Stimulated activated CD8-positive, alpha-beta memory T cell treated with anti-CD3 and anti-CD28 coated beads, Interleukin-2, amount 100 ng/mL, for 1 hour (primary cell): ENCODE measurements at places on chromosomes 4 and X.

- DNase-seq, result no peak
These were observed 13.2 kb downstream of the DDX3X start for GRCh38 chrX:41347186-41347585.

DNA sequence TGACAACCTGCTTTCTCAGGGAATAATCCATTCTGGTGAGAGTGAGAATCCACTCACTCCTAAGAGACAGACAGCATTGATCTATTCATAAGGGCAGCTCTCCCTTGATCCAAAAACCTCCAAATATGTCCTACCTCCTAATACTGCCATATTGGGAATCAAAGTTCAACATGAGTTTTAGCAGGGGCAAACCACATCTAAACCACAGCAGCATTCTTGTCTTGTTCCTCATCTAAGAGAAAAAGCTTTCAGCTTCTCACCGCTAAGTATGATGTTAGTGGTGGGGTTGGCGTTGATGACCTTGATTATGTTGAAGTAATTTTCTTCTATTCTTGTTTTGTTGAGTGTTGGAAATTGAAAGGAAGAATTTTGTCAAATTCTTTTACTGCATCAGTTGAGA is 69.6 kb downstream of the SERTM2 start:
- DNase-seq, result no peak

DNA sequence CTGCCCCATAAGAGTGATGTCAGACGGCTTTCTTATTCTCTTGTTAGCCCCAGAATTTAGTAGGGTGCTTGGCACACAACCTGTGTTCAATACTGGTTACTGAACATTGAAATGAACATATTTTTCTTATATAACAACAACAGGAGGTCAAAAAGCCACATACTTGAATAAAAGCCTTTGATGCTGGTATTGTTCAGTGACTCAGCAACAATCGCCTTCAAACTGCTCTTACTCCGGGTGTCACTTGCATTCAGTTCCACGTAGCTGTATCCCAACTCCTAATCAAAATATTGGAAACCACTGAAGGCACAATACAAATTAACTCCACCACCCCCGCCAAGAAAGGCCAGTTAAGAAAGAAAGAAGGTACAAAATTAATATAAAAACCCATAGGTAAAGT is 61.5 kb downstream of the RFC1 start:
- no peak for DNase-seq

GRCh38 chr4:152374153-152374552 is 161.7 kb downstream of the FBXW7 start:
- no peak for DNase-seq

GRCh38 chr4:102253860-102254259 is 91.4 kb downstream of the SLC39A8 start:
- DNase-seq, result no peak
